ENCODE measurements at places on chromosomes 11 and 22. TPM values are rescaled to one million over a fixed set of nuclear protein-coding genes. Genes with fewer than 3 reads are reported as not detected.

ELF5 gene
- not detected for total RNA-seq

LSP1 gene
- not detected for total RNA-seq

APOBEC3H gene
- total RNA-seq, result not detected

GLB1L2 gene
- total RNA-seq, result 21.7 TPM

INS gene
- total RNA-seq, result not detected

TCN1 gene
- total RNA-seq, result not detected

PHF21B gene
- total RNA-seq, result 13.2 TPM

UPB1 gene
- 0.11 TPM for total RNA-seq

GAS2 gene
- 1.8 TPM for total RNA-seq

DKK3 gene
- 2.3 TPM for total RNA-seq

MRGPRX1 gene
- total RNA-seq, result not detected
